A172 (cell line): ENCODE measurements at places on chromosomes 1 and 21. TPM values are rescaled to one million over a fixed set of nuclear protein-coding genes. Genes with fewer than 3 reads are reported as not detected.

DNA sequence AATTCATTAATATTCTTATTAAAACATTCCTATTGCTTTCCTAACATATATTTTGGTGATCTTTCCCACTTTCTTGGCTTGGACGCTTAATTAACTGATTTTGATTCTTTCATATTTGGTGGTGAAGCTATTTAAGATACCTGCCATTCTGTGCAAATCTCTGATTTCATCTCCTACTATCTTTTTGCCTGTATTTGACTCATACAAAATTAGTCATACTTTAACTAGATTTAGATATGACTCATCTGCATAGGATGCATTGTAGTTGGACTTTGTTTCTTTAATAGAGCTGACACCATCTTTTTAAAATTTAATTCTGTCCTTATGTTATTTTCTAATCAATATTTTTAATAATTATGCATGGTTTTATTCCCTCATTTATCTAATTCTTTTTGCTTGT lies 93.8 kb upstream of the PLPPR4 start:
- peak; percentile 53 for DNase-seq

POU3F1 gene
- total RNA-seq = 0.41 TPM in 1 of 2 replicates, not detected in the other

SPRR2G gene
- total RNA-seq = not detected in 2 replicates

- DNase-seq = no peak
Observed at GRCh38 chr1:241275226-241275625, 81.8 kb downstream of the RGS7 start.

DNA sequence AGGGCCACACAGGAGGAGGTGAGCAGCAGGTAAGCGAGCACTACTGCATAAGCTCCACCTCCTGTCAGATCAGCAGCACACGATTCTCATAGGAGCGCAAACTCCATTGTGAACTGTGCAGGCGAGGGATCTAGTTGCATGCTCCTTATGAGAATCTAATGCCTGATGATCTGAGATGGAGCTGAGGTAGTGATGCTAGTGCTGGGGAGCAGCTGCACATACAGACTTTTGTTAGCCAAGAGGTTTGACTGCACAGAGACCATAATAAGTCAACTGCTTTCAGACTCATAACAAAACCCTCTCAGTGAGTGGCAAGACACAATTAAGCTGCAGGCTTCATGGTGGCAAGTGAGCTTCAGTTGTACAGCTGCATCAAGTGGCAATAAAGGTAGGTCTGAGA lies 83.4 kb downstream of the PSMG1 start:
- DNase-seq = no peak

FMO1 gene
- total RNA-seq = not detected in 2 replicates

DNA sequence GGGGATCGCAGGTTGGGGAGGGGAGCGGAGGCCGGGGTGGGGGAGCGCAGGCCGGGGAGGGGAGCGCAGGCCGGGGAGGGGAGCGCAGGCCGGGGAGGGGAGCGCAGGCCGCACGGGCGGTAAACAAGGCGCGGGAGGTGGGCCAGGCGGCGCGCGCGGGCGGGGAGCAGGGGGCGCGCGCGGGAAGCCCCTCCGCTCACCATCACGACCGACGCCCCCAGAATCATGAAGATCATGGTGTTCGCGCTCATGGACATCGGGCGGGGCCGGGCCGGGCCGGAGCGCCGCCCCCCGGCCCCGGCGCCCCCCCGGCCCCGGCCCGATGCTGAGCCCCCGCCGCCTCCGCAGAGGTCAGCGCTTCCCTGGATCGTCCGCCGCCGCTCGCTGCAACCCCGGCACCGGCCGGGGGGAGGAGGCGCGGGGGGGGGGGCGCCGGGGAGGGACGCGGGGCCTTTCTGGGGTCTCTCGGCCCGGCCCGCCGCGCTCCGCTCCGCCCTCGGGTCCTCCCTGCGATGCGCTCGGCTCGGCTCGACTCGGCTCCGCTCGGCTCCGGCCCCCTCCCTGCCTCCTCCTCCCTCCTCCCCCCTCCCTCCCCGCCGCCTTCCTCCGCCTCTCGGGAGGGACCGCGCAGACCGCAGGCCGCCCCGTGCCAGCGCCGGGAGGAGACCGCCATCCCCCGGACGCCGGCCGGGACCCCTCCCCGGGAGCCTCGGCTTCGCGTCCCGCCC lies at the start of gene TMEM240:
TSS of gene TMEM240 (minus strand) at position 535 of the 728 bp plus-strand sequence. CDS start at position 257, 278 bp downstream.
- DNase-seq = no peak

C1orf232 gene
- total RNA-seq = not detected in 2 replicates

DNA sequence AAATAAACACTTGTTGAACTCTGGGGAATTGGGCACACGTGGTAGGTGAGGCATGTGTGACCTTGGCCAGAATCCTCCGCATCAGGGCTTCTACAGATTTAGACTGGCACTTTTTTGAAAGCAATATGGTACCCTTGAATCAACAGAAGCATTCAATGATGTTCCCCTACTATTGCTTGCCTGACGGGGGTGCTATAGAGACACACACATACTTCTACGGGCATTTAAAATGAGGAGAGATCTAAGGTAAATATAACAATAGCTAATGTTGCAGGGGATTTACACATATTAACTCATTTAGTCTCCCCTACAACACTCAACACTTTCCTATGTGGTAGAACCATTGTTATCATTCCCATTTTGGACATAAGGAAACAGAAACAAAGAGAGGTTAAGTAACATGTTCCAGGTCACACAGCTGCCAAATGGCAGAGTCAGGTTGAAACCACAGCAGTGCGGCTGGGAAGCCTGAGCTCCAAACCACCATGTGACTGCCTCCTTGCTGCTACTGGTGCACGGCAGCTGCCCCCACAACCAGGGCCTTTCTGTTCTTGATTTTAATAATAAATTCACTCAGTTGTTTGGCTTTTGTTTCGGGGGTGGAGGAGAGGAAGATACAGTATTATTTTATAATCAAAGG lies 147.4 kb downstream of the ZNF281 start:
- DNase-seq = no peak

- DNase-seq = peak; percentile 45
Observed at GRCh38 chr21:32772281-32773047, 909 bp upstream of the PAXBP1 start.

DNA sequence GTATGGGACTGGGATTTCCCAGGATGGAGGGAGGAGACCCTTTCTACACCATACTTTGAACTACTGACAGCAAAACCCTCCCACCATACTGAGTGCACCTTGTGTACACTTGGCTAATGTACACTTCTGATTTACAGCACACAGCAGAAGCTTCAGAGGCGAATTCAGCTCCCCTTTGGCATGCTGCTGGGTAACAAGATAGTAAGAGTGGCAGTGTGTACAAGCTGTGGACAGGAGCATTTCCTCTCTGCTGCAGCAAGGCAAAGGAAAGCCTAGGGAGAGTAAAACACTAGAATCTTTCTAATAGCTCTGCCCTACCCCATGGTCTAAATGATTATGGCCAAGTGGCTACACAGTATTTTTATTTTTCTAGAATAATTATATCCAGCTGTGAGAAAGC lies 83.9 kb upstream of the ARTN start:
- no peak for DNase-seq

GRCh38 chr1:29325675-29326074 lies 89.4 kb downstream of the PTPRU start:
- DNase-seq = no peak

DNA sequence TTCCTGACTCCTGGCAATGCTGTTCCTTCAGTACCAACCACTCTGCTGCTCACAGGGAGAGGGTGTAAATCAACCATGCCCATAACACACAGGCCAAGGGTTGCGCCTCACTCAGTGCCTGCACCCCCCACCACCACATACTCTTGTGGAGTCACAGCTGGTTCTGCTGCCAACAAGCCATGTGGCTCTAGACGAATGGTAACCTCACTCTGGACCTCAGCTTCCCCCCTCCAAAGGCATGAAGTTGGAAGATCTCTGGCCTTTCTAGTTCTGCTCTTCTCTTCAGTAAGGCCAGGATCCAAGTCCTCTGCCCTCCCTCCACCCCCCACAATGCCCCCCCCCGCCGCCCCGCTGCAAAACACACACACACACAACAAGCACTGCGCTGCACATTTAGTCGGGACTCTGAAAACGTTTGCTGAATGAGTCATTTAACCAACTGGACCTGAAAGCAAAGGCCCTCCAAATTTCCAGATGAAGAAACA lies 1.7 kb upstream of the GLIS1 start:
- DNase-seq = no peak

DNA sequence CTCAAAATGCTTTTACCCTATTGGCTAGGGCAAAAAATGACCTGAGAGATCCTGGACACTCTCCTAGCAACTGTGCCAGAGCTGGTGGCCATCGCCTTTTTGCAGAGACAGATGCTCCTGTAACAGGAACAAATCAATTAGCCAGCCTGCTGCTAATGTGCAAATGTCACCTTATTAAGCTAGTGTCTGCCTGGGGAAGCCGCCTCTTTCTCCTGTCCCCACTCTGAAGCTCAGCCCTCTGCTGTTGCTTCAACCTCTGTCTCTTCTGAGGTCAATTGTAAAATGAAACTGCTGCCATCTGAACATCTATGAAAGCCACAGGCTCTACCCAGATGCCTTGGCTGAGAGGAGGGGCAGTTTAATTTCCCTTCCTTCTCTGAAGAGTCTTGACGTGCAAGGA lies 85.5 kb upstream of the CACNA1E start:
- DNase-seq = no peak

- DNase-seq = no peak
Observed at GRCh38 chr1:18907917-18908845, 5.8 kb upstream of the ALDH4A1 start.

DNA sequence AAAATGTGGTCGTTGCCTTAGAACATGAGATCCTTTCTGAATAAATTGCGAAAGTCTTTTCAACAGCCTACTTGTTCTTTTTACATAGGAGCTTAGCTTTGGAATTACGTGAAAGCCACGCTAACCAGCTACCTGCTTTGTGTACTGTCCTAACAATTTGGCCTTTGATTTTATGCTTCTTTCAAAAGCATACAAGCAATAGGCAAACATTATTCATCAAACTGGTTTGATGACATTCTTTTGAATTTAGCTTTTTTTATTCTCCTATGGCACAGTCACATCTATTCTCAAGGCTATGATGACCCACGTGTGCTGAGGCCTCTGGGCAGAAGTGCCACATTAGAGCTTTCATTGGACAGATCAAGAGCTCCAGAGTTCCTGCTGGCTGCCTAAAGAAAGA lies 178.0 kb upstream of the DPT start:
- no peak for DNase-seq

DNA sequence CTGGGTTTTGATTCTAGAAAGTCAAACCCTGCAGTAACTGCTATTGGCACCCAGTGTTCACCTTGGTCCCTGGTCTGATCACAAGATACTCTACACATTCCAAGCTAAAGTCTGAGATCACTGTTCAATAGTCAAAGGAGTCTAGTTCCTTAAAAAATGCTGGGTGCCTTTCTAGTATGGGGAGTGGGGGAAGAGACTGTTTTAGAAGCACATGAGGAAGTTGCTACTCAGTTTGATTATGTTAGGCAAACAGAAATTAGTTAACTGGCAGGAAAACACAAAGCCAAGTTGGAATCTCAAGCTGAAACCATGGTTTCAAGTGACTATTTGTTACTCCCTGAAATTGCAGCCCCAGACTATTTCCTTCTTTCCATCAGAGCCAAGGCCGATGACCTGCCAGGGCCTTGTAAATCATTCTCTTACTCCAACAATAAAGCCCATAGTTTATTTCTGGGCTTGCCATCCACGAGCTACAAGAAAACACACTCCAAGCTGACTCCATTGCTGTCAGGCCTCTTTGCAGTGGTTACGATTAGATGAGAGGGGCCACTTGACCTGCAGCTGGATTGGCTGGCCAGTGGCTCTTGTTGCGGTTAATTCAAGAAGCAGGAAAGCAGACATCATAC lies 21.1 kb upstream of the VTCN1 start:
- DNase-seq = no peak

- DNase-seq = no peak
Observed at GRCh38 chr1:62057641-62058290, 136.9 kb upstream of the L1TD1 start.

- no peak for DNase-seq
Observed at GRCh38 chr1:212288615-212289014, 3.4 kb downstream of the PPP2R5A start.

RGS4 gene
- total RNA-seq = 31.3 and 49.7 TPM in 2 replicates

CFAP141 gene
- not detected in 2 replicates for total RNA-seq

PLA2G5 gene
- total RNA-seq = not detected in 2 replicates

DNA sequence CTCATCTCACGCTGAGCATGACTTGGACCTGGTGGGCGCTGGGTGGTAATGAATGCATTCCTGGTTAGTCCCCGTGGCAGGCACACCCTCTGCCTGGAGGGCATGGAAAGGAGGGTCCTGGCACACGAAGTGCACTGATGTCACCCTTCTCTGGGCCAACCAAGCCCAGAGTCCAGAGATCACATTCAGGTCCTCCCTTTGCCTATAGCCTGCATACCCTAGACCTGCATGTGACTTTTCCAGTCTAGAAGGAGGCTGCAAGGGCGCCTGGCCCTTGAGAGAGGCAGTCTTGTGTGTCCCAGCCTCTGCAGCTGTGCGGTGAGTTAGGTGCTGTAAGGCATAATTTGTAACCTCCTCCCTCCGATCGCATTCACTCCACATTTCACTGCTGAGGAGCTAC lies 22.1 kb downstream of the PADI2 start:
- DNase-seq = no peak

DNA sequence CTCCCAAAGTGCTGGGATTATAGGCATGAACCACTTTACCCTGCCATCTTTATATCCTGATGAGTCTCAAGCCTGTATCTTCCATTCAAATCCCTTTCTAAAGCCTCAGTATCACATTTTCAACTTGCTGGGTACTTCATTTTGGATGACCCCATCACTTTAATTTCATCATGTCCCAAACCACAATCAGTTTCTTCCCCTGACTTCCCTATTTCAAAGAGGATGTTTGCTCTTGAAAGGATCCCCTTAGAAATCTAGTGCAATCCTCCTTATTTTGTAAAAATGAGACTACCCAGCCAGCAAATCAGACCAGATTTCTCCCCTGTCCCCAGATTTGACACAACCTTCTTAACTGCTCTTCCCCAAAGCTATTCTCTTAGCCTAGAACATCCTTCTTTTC lies 7.0 kb upstream of the TRIT1 start:
- no peak for DNase-seq

GRCh38 chr1:6043561-6043960 lies 2.1 kb upstream of the KCNAB2 start:
- DNase-seq = no peak

GNG4 gene
- total RNA-seq = 3.2 and 3.5 TPM in 2 replicates

- DNase-seq = no peak
Observed at GRCh38 chr1:160722726-160723125, 11.1 kb upstream of the CD48 start.
